Head of caudate nucleus (tissue), 42 donors: ENCODE measurements at places on chromosomes 4 and X.

DNA sequence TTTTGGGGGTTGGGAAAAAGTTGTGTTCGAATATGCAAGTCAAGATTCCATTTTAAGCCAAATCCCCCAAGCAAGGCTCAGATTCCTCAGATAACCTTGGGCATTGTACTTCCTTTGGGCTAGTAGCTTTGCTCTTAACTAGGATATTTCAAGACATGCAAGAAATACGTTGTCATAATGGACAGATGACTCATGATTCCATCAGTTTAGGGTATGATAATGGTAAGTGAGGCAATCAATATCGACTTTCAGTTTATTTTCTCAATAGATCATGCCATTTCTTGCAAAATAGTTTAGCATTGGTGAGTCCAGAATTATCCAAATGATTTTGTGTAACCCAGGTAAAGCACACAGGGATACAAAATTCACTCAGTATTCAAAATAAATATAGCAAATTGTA is 25.4 kb downstream of the CFAP299 start:
- no peak for DNase-seq

DNA sequence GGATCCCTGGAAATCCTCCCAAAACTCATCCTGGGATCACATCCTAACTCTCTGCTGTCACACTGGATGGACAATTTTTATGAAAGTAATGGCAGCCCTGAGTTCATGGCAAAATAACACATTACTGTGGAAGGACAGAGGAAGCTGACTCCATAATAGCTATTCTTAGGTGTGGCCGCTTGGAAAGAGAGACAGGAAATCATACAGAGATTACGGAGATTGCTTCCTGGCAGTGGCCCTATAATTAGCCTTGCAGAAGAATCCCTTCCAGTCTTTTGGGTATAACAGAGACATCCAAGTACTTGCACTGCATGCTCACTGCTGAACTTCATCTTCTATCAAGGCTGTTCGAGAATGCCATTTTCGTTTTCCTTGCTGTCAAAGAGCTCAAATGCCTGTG is 133.1 kb upstream of the VCX start:
- DNase-seq = no peak

DNA sequence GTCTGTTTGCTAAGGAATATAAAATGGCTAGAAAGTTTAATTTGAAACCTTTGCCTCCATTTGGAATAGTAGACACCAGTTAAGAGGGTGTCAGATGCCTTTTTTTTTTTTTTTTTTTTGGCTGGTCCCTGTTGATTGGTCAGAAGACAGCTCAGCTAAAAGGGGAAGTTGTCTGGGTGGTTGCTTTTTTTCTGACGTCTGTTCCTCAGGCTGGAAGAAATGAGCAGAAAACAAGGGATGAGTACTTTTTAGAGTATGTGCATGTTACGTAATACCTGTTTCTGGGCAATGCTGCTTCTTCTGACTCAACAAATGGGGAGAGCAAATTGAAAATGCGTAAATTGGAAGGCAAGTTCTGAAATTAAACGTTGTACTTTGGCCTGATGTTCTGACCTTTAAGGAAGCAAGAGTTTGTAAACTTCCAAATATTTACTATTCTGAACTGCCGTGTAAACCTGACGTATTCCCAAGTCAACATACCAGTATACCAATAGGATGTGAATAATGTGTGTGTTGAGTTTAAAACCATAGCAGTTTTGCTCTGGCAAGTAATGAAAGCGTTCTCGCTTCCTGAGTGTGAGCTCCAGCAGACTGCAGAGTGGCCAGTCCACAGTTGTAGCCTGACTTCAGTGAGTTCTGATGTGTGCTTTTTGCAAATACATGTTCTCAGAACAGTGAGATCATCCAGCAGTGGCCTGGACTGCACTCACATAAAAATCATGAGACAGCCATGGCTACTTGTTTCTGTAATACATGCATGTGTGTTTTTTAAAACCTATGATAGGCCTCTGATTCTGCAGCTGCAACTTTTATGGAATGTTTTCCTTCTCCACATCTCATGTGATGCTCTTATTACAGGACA is 1.7 kb downstream of the SAT1 start:
- no peak for DNase-seq

GRCh38 chrX:104539081-104539480 is 26.9 kb upstream of the IL1RAPL2 start:
- no peak for DNase-seq

DNA sequence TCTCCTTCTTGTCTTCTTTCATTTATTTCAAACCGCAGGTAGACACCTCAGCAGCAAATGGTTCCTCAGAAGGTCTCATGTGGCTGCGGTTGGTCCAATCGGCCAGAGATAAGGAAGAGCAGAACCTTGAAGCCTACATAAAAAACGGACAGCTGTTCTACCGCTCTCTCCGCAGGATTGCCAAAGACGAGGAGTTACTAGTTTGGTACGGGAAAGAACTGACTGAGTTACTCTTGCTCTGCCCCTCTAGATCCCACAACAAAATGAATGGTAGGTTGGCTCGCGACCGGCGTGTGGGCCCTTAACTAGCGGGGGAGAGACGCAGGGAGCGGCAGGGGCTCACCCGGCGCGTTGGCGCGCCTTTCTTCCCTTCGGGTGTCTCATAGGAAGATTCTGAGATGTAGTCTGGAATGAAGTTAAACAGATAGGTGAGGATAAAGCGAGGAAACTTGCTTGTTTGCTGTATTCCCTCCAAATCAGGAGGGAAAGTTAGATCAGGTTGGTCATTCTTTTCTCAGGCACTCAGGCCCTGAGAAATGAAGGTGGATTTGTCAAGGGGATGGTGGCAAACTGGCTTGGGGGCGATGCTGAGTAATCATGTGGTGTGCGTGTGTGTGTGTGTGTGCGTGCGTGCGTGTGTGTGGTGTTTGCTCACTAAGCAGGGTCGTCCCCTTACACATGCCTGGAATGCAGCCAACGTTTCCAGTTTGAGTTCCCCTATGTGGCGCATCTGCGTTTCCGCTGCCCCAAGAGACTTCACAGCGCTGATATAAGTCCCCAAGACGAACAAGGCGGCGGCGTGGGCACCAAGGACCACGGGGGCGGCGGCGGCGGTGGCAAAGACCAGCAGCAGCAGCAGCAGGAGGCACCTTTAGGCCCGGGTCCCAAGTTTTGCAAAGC is 4.2 kb downstream of the PRDM8 start:
- peak; percentile 23 for DNase-seq

DNA sequence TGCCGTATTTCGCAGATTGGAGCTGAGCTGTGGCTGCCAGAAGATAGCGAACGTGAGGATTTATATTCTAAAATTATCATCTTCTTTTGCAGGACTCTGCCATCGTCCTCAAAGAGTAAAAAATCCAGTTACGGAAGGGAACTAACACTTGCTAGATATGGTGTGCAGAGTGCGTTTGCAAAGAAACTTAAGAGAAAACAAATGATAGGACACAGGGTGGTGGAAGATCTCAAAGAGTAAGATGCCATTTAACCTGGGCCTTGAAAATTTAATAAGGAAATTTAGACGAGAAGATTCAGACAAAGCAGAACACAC is 566 bp downstream of the LARP7 start:
- DNase-seq = no peak

- DNase-seq = peak; percentile 45
Measured at GRCh38 chr4:47642985-47643760, 158.1 kb downstream of the ATP10D start.
